Mesangial cell (primary cell): ENCODE measurements at places on chromosomes 3 and 15. TPM values are rescaled to one million over a fixed set of nuclear protein-coding genes. Genes with fewer than 3 reads are reported as not detected.

The POMGNT2 gene
- total RNA-seq, result 19.4 and 24.1 TPM in 2 replicates

The GRIP2 gene
- 0.25 TPM in 1 of 2 replicates, not detected in the other for total RNA-seq

The GOLGA6D gene
- total RNA-seq, result not detected in 2 replicates

The ASB14 gene
- total RNA-seq, result not detected in 2 replicates

The ITGA11 gene
- 7.8 and 83.4 TPM in 2 replicates for total RNA-seq

The GOLGA8Q gene
- not detected in 2 replicates for total RNA-seq

The ACTC1 gene
- total RNA-seq, result 0.65 TPM in 1 of 2 replicates, not detected in the other

The CHRD gene
- under 0.01 and 0.13 TPM in 2 replicates for total RNA-seq

The OCA2 gene
- total RNA-seq, result 0.49 and 0.76 TPM in 2 replicates

The FOXL2 gene
- 0.13 and 0.16 TPM in 2 replicates for total RNA-seq

The BCHE gene
- total RNA-seq, result 0.89 and 1.1 TPM in 2 replicates

The SH3GL3 gene
- total RNA-seq, result 0.38 and 0.98 TPM in 2 replicates

The MYRIP gene
- total RNA-seq, result 0.51 TPM in 1 of 2 replicates, not detected in the other

The MNS1 gene
- 1.1 and 1.5 TPM in 2 replicates for total RNA-seq

The NR2F2 gene
- 28.8 and 88.4 TPM in 2 replicates for total RNA-seq

The BDH1 gene
- total RNA-seq, result 9.6 and 24.4 TPM in 2 replicates

The PLA2G4B gene
- 2.4 TPM in 1 of 2 replicates, not detected in the other for total RNA-seq

The CFAP100 gene
- not detected in 2 replicates for total RNA-seq

The DET1 gene
- 5.1 and 5.5 TPM in 2 replicates for total RNA-seq

The CX3CR1 gene
- under 0.01 TPM in 1 of 2 replicates, not detected in the other for total RNA-seq

The ABI3BP gene
- 0.49 and 1.0 TPM in 2 replicates for total RNA-seq

The PAK6 gene
- total RNA-seq, result 1.1 and 9.0 TPM in 2 replicates

The PIGZ gene
- total RNA-seq, result 0.98 and 6.6 TPM in 2 replicates

The THRB gene
- 3.6 and 13.4 TPM in 2 replicates for total RNA-seq

The ITPKA gene
- total RNA-seq, result 5.4 and 8.4 TPM in 2 replicates

The OTOL1 gene
- not detected in 2 replicates for total RNA-seq

The EOGT gene
- total RNA-seq, result 25.6 and 31.1 TPM in 2 replicates

The PLCL2 gene
- total RNA-seq, result 0.76 and 1.5 TPM in 2 replicates

The ZNF660 gene
- 1.1 and 1.6 TPM in 2 replicates for total RNA-seq

The MST1R gene
- 0.65 and 2.0 TPM in 2 replicates for total RNA-seq

The PIF1 gene
- total RNA-seq, result 4.1 and 36.7 TPM in 2 replicates

The TIMP4 gene
- total RNA-seq, result 1.3 and 4.4 TPM in 2 replicates

The REC114 gene
- total RNA-seq, result not detected in 2 replicates

The HYAL1 gene
- total RNA-seq, result 1.1 and 1.5 TPM in 2 replicates

The SLC6A11 gene
- total RNA-seq, result not detected in 2 replicates

The PRSS50 gene
- 0.16 and 0.63 TPM in 2 replicates for total RNA-seq

The ARNT2 gene
- total RNA-seq, result 7.0 and 17.0 TPM in 2 replicates

The CKMT1A gene
- total RNA-seq, result 0.63 TPM in 1 of 2 replicates, not detected in the other

The DCLK3 gene
- total RNA-seq, result under 0.01 TPM in 1 of 2 replicates, not detected in the other

The GCNT3 gene
- total RNA-seq, result 1.6 TPM in 2 replicates

The TRH gene
- not detected in 2 replicates for total RNA-seq

The GMNC gene
- 1.5 and 2.0 TPM in 2 replicates for total RNA-seq

The MAGI1 gene
- total RNA-seq, result 6.4 and 14.6 TPM in 2 replicates

The ALG1L2 gene
- not detected in 2 replicates for total RNA-seq

The ADGRG7 gene
- not detected in 2 replicates for total RNA-seq

The HES1 gene
- total RNA-seq, result 35.0 and 48.2 TPM in 2 replicates

The SERPINI1 gene
- total RNA-seq, result 0.89 and 0.98 TPM in 2 replicates

The XCR1 gene
- total RNA-seq, result not detected in 2 replicates

The NLGN1 gene
- total RNA-seq, result 0.81 and 3.5 TPM in 2 replicates

The CCR8 gene
- total RNA-seq, result not detected in 2 replicates

The SLC9C1 gene
- not detected in 2 replicates for total RNA-seq

The TM4SF18 gene
- total RNA-seq, result 0.51 TPM in 1 of 2 replicates, not detected in the other

The CDHR4 gene
- total RNA-seq, result not detected in 2 replicates

The CORO2B gene
- total RNA-seq, result 4.7 and 8.5 TPM in 2 replicates

The VWA5B2 gene
- total RNA-seq, result 0.13 TPM in 1 of 2 replicates, not detected in the other

The GOLGA8M gene
- total RNA-seq, result 0.25 TPM in 1 of 2 replicates, not detected in the other

The ARGFX gene
- total RNA-seq, result not detected in 2 replicates

The RFC4 gene
- total RNA-seq, result 7.5 and 49.0 TPM in 2 replicates
